ENCODE measurements at places on chromosomes 6 and 20.

GRCh38 chr6:106064756-106065155 is 21.4 kb upstream of the PRDM1 start:
- no peak for DNase-seq

DNA sequence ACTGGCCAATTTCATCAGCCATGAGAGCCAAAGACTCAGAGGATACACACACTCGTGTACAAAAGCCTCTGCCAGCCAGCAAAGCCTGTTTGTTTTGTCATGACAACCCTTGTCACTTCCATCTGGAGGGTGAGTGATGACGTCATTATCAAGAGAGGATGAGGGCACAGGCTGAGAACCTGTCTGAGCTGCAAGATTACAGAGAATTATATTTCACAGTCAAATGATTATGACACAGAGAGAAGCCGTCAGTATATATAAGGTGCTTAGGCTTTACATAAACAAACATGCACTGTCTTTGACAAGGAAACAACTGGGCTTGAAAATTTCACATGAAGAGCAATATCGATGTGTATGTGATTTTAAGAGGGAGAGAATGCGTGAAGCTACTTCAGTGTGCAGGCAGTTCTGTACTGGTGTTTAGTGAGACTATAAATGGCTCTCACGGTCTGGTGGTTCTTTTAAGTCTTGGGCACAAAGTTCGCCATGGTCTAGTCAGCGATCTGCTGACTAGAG is 36.5 kb upstream of the BCLAF1 start:
- no peak for DNase-seq

GRCh38 chr20:35297155-35297554 is 4.9 kb upstream of the FAM83C start:
- DNase-seq = peak; percentile 93

DNA sequence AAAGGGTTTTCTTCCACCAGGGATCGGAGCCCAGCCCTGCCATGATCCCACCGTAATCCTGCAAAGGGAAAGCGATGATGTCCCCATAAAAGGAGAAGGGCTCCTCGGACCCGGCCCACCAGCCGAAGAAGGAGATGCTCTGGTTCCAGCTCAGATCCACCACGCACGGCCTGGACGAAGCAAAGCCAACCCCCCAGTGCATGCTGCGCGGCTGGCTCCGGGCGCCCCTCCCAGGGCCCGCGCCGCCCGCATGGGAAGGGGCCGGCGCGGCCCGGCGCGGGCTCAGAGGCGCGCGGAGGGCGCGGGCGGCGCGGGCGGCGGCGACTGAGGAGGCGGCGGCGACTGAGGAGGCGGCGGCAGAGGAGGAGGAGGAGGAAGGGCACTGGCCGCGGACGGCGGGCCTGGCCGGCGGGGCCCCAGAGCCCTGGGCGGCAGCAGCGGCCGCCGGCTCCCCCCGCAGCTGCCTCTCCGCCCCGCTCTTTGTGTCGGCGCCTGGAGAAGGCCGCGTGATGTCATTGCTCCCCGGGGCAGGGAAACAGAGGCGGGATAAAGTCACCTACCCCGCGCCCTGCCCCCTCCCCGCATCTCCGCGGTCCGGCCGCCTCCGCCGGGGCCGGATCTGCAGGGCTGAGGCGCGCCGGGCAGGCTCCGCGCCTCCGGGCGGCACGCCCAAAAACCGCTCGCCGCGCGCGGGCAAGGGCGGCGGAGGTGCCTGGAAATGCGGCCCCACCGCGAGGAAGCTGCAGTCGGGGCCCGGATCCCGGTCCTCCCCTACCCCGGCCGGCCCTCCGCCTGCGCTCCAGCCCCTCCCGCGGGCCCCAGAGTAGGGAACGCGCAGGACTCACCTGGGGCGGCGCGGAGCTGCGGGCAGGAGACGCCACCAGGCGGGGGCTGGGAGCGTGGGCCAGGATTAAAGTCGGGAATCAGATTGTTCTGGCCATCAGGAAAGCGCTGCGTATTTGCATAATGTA is at the start of gene FAXC:
Gene FAXC (minus strand): TSS at position 504 of the 971 bp plus-strand sequence. CDS start 302 bp downstream, at position 202.
- DNase-seq = peak; percentile 86

DNA sequence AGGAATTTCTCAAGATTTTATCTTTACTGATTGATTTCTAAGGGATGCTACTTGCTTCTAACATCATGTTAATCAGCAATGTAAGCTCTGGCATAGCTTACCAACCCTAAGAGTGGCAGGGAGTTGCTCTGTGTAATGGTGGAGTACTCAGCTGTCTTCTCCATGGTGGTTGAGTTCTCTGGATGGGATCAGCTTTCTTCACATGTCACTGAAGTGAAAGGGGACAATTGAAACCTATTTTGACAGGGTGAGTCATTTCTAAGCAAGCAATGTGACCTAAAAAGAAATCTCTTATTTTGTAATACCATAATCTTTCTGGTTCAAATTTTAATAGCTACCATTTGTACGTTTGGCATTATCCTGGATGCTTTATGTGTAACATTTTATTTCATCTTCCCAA is 430.4 kb downstream of the GJA1 start:
- DNase-seq = no peak

DNA sequence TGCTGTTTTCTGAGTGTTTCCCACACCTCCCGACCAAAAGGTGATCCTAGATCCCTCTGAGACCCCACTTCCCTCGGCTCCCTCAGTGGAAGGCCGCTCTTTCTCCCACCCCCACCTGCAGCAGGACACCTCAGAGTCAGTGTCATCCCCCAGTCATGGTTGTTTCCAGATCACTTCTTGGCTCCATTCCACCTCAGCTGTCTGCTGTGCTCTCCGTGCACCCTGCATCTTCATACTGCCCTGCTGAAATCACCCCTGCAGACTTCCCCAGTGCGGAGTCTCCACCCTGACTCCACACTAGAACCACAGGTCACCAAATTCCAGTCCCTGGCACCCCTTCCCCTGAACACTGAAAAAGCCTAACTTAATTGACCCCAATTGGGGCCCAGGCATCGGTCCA is 255.1 kb upstream of the CDYL start:
- DNase-seq = no peak

- peak; percentile 52 for DNase-seq
These were observed 2.6 kb downstream of the PRSS35 start for GRCh38 chr6:83514866-83515466.

GRCh38 chr6:43541774-43542471 is 25.0 kb downstream of the POLR1C start:
- DNase-seq = no peak

- DNase-seq = peak; percentile 65
These were observed 547 bp downstream of the SAMD5 start for GRCh38 chr6:147508866-147509608.

- no peak for DNase-seq
These were observed 2.1 kb upstream of the ZBTB12 start for GRCh38 chr6:31903957-31904356.

- DNase-seq = no peak
These were observed 8.3 kb downstream of the CHMP4B start for GRCh38 chr20:33819456-33819855.

GRCh38 chr6:157838718-157839430 is 15.8 kb downstream of the SNX9 start:
- no peak for DNase-seq

DNA sequence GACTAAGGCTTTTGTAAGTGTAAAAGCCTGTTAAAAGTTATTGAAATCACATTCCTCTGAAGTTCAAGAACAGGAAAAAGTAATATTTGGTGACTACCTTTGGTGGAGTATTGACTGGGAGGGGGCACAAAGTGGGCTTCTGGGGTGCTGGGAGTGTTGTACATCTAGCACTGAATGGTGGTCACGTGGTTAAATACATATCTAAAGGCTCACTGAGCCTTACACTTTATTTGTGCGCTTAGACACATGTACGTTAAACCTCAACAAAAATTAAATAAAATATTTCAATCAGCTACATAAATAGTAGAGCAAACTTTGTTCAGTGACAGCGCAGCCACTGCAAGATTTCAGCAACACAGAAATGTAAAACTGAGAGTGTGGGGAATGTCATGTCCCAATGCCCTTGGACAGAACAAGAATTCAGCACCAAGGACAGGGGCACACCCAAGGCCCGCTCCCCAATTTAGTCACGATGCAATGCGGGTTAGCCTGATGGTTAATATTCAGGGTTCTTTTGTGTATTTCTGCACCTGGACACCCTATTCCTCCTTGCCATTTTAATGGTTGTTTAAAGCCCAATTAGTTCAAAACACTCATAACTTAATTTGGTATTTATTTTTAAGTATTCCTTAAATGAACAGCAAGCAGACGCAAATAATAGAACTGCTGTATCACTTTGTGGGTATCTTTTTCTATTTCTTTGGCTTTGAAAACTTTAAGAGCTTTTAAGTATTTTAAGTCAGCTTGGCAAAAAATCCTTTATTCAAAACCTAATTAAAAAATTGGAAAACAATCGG is 37.4 kb downstream of the ANGPT4 start:
- DNase-seq = peak; percentile 73
